ENCODE measurements at places on chromosomes 6 and 20.

GRCh38 chr6:89021629-89022028, 58.2 kb upstream of the RNGTT start:
- no peak for DNase-seq

DNA sequence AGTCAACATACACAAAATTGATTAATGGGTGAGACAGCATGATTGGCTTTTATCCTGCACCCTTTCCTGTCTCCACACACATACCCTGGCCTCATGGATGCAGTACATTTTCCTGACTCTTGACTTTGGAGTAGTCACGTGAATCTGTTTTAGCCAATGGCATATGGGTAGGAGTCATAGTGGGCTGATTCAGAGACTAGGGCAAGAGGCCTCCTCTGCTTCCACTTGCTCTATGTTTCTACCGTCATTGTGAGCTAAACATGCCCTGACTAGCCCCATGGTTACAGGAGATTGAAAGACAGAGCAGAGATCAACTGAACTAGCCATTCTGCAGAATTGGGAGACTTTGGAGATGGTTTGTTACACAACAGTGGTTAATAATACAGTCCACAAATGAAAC, 850.0 kb downstream of the DHX35 start:
- no peak for DNase-seq

- DNase-seq, result no peak
Observed at GRCh38 chr6:15619330-15619729, 43.5 kb downstream of the DTNBP1 start.

GRCh38 chr6:42224222-42225028, 6.8 kb upstream of the MRPS10 start:
- DNase-seq, result no peak

DNA sequence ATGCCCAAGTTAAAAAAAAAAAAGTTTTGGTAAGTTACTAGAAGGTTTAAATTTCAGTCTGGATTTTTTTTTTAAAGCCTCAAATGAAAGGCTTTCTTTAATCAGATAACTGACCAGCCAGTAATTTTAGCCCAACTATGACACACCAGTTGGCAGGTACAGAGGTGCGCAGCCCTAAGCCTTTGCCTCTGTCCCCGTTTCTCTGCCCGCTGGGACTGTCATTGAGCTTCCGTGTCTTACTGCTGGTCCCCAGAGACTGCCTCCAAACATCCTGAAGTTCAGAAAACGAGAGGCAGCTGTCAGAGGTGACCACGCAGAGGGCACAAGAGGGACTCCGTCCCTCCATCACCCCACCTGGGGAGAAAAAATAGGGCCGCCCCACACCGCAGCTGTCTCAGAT, 118.2 kb downstream of the RPS12 start:
- DNase-seq, result no peak

- DNase-seq, result peak; percentile 57
Observed at GRCh38 chr6:21589352-21590345, 3.9 kb upstream of the SOX4 start.

DNA sequence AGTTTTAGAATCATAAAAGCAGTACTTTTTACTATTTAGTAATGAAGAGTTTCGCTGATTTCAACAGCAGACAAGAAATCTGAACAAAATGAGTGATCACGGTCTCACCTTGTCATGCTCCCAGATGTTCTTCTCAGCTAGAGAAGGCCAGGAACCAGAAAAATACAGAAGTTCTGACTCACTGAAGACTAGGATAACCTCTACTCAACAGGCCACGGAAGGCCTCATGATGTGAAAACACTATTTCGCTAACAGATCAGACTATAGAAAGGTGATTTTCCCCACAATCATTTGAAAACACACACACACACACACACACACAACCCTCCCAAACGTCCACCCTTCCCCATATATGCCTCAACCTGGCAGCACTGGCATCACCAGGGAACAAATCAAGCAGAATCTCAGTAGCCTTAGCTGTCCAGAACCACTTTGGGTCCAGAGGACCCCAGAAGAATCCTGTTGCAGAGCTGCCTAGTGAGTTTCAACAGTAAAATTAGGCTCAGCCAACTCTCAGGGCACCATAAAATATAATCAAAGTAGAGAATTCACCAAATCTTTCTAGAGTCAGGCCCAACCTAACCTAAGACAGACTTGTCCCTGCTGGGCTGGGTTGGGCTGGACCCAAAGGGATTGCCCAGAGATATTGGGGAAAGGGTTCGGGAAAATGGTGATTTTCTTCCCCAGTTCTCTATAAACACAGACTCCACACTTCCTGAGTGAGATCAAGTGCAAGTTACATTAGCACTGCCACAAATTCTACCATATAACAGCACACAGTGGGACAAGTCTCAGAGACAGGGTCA, 7.9 kb downstream of the EXOC2 start:
- DNase-seq, result no peak

- DNase-seq, result peak; percentile 2
Observed at GRCh38 chr20:33945391-33946081, 48.2 kb upstream of the RALY start.

DNA sequence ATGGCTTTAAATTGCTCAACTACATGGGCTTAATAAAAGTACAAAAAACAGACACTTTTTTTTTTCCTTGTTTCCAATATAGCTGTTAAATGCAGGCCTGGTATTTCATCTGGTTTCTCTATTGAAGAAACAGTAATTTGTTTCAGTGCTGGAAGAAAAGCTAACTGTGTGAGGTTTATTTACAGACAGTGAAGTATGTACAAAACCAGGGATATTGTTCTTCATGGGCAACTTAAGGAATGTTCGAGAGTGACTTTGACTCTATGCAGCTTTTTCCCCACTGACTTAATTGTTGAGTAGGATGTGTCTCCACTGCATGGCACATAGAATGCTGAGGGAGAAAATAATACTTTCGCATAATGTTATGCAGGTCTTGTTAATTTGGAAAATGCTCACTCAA, 31.0 kb upstream of the PRL start:
- DNase-seq, result no peak

DNA sequence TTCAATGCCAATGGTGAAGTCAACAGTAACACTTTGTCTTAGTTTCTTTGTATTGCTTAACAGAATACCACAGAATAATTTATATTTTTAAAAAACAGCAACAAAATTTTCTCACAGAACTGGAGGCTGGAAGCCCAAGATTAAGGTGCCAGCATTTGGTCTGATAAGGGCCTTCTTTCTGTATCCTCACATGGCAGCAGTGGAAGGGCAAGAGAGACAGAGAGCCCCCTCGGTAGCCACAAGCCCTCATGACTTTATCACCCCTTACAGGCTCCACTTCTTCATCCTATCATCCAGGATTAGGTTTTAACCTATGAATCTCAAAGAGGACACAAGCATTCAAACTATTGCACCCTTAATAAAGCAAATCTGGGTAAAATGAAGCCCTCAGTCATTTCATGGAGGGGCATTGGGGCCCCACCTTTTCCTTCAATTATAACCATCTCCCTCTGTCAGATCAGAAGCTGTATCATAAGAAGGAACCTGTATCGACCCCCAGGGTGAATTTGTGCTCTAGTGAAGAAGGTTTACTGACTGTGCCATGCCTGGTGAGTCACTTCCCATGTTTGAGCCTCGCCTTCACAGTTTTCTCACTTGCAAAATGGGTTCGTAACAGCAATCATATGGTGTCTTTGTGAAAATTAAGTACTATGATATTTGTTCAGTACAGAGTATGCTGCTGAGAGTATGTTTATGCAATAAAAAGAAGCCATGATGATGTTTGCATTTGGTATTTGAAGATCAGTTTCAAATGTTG, 178.2 kb downstream of the LRFN2 start:
- no peak for DNase-seq

- no peak for DNase-seq
Observed at GRCh38 chr6:170165085-170165470, 125.8 kb downstream of the DLL1 start.

DNA sequence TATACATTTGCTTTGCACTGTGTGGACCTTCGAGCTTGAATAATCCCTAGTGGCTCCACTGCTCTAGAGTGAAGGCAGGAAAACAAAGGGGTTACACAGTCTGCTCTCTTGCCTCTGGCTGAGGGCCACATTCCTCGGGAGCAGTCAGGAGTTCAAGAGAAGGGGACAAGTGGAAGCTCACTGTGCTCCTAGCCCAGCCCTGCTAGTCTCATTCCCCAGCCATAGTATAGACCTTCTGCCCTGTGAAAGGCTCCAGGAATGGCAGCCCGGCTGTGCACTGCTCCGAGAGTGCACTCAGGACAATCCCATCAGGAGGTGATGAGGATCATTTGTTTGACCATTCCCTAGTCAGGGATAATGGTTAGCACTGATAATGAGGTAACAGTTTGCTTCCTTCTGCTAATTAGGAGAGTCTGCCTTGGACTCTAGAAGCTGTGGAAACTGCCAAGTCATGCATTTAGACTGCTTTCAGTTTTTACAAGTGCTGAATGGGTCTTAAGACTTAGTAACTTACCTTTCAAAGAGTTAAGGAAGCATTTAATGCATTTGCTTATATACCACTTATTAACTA, 8.5 kb downstream of the IYD start:
- DNase-seq, result no peak

- DNase-seq, result no peak
Observed at GRCh38 chr20:50110141-50111047, 2.6 kb downstream of the UBE2V1 start.

GRCh38 chr6:5151955-5152401, 66.8 kb downstream of the PPP1R3G start:
- DNase-seq, result peak; percentile 34

- DNase-seq, result no peak
Observed at GRCh38 chr6:127963495-127963894, 62.6 kb upstream of the THEMIS start.

- DNase-seq, result no peak
Observed at GRCh38 chr6:45920819-45921511, 94.7 kb downstream of the CLIC5 start.

- DNase-seq, result peak; percentile 85
Observed at GRCh38 chr20:50138479-50139393, 14.8 kb downstream of the PEDS1 start.

DNA sequence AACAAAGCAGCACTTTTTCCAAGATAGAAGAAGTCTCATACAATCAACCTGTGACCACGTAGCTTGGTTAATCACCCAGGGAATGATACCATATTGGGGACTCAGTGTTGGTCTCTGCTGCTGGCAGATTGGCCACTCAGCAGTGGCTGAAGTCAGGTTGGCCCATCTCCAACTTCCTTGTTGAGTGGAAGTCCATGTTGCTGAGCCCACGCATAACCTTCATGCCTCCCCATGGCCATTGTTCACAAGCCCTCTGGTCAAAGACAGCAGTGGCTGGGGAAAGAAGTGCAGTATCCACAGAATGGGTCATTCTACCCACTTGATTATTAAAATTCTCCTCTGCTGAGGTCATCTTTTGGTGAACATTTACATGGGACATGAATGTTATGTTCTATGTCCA, 38.5 kb downstream of the PKIB start:
- no peak for DNase-seq

- DNase-seq, result no peak
Observed at GRCh38 chr20:62740286-62741141, 31.9 kb downstream of the NTSR1 start.

DNA sequence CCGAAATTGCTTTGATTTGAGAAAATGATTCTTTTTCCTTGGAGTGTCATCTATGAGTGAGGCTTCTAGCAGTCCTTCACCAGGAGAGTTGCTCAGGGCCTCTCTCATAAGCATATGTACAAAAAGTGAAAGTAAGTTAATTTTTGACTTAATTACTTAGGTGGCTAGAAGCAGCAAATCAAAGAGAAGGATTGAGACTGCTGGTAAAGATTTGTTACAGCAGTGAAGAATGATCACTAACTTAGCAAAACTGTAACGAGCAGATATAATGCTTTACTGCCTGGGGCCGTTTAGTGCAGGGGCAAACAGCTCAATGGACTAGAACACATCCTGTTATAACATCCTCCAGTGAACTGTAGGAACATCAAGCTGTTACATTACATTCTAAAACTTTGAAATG, 167.8 kb upstream of the RIPOR2 start:
- no peak for DNase-seq

- no peak for DNase-seq
Observed at GRCh38 chr6:81696524-81696923, 56.0 kb downstream of the TENT5A start.

- DNase-seq, result peak; percentile 70
Observed at GRCh38 chr20:51525241-51526105, 17.0 kb downstream of the NFATC2 start.

DNA sequence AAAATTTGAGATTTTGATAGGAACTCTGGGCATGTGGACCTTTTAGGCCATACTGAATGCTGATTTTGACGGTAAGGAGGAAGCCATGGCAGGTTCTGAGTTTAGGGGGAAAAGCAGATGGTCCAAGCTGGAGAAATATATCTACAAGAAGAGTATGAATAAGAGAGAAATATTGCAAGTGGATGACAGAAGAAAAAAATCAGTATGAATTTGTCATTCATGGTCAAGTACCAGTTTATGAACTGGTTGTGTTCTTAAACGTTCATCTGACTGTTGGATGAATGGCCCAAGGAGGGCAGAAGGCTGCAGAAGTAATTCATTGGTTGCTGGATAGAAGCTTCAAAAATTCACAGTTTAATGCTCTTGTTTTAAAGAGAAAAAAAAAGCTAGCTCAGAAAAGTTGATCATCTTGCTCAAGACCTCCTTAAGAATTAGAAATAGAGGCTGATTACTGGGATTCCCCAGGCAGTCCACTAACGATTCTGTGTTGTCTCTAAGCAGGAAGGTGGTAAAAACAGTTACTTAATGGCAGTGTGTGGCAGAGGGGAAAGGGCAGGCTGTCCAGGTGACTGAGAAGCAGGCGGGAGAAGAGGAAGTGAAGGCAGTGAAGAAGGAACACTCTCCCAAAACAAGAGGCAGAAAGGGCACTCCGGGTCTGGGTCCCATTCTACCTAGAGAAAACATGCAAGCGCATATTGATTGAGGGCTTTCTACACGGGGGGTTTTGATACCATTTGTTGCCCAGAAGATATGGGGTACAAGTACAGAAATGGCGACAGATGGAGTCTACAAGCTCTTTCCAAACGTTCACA, 2.0 kb upstream of the DUSP22 start:
- no peak for DNase-seq

- DNase-seq, result no peak
Observed at GRCh38 chr6:101758368-101758767, 364.9 kb downstream of the GRIK2 start.

DNA sequence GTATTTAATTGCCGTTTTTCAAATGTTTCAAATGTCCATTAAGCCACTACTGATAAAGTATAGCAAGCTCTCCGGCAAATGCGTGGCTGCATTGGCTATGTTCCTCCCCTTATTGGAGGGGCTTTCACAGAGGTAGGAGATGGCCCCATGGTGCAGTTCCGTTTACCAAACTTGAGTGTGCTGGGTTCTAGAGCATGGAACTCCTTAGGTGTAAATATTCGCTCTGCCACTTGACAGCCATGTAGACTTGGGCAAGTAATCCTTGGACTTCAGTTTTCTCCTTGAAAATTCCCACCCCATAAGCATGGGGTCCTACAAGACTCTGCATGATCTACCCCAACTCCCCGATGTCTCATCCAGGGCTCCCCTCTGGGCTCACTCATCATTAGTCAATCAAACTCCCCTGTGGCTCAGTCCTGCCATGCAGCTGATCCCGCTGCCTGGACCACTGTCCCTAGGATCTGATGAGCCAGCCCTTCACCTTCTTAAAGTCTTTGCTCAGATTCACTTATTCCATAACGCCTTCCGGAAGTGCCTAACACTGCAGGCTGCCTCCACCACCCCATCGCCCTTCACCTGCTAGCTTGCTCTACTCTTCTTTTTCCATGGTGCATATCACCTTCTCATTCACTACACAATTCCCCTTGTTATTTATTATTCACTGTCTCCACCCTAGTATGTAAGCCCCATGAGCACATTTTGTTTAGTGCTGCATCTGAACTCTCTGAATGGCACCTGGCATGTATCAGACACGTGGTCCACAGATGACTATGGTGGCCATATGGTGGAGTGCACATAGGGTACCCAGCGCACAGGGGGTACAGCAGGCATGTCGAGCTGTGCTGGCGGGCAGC, 18.8 kb downstream of the PRR18 start:
- no peak for DNase-seq

GRCh38 chr6:170312876-170313275, 6.3 kb downstream of the FAM120B start:
- DNase-seq, result no peak
